ENCODE measurements at places on chromosomes 1 and 21.
A peak's percentile ranks its signal among the peaks of the same experiment; 100 is the strongest.

DNA sequence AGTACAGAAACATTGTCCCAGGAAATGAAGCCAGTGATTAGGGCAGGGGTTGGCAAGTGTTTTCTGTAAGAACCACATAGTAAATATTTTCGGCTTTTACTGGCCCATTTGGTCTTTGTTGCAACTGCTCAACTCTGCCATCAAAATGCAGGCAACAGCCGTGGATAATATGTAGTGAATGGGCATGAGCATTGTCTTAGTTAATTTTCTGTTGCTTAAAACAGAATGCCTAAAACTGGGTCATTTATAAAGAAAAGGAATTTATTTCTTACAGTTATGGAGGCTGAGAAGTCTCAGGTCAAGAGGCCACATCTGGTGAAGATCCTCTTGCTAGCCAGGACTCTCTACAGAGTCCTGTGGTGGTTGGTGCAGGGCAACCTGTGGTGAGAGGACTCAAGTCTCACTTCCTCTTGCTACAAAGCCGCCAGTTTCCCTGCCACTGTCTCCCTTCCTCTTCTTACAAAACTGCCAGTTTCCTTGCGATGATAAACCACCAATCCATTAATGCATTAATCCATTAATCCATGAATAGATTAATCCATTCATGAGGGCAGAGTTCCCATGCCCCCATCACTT is 166.4 kb downstream of the PSMG1 start:
- DNase-seq = no peak

GRCh38 chr1:227961651-227962466 is 14.1 kb upstream of the WNT9A start:
- DNase-seq = no peak

DNA sequence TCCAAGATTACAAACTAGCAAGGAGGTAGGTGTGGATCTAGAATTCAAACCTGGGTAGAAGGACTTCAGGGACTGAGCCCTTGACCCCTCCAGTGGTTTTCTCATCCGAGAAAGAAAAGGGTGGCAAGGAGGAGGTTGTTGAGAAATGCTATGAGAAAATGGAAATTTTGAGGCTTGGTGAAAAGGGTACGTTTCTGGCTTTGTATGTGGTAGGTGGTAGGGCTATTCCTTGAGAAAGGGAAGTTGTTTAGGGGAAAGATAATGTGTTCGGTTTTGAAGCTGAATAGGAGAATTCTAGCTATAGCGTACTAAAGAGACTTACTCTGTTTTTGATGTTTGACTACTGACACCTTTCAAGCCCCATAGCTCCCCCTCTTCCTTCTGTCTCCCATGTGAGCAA is 133.8 kb downstream of the CNIH3 start:
- no peak for DNase-seq

DNA sequence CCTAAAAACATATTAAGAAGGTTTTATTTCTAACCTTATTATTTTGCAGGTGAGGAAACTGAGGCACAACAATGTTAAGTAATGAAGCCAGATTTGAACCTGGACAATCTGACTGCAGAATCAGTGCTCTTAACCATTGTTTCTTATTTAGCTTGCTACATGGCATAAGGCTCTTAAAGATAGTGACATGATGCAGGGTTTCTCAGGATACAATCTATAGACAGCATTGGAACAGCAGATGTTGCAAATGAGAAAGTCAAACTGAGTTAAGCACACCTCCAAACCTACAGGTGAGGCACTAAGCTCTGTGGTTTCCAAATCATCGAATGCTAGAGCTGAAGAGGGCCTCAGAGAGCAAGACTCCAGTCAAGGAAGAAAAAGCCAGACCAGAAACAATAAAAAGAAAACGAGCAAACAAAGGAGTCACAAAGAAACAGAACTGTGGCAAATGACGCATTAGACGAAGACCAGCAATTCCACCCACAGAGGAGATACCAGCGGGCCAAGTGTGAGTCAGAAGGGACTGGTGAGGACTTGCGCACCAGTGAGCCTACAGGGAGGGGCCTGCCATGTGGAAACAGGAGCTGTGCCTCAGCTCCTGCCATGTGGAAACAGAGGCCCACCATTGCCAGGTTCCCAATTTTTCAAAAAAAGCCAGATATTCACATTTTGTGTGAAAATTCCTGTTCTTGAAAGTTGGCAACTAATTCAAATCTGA is 14.4 kb downstream of the CD58 start:
- DNase-seq = no peak

- no peak for DNase-seq
Observed at GRCh38 chr1:99672530-99673213, 26.8 kb downstream of the PALMD start.

GRCh38 chr1:233143241-233143640 is 152.3 kb downstream of the PCNX2 start:
- no peak for DNase-seq

DNA sequence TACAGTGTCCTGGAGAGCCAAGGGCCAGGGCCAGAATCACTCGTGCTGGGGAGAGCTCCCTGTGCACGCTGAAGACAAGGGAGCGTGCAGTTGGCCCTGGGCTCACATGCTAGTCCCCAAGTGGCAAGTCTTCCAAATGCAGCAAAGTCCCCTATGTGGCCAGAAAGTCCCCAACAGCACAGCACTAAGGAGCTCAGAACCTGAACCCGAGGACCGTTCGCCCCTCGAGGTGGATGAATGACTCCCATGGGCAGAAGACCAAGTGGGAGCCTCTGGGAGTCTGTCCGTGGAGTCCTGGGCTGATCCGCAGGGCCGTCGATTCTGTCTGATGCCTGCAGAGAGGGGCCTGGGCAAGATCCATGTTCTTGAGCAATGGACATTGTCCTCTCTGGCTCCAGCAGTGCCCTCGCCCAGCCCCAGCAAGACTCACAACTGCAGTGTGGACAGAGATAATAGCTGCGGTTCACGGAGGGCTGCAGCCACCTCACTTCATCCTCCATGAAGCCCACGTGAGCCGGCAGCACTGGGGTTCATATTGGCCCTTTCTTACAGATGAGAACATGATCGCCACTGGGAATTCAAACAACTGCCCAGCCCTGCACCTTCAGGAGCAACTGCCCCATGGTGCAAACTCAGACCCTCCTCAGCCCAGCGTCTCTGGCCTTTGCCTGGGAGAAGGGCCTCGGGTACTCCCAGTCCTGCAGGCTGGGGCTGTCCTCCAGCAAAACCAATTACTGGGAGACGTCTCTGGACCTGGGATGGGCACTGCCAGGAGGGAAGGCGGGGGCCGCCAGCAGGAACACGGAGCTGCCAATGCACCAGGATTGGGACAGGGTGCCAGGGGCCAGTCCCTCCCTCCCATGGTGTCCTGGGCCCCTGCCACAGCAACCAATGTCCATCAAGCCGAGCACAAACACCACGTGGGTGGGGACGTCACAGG is 243.7 kb downstream of the NPHP4 start:
- DNase-seq = no peak

DNA sequence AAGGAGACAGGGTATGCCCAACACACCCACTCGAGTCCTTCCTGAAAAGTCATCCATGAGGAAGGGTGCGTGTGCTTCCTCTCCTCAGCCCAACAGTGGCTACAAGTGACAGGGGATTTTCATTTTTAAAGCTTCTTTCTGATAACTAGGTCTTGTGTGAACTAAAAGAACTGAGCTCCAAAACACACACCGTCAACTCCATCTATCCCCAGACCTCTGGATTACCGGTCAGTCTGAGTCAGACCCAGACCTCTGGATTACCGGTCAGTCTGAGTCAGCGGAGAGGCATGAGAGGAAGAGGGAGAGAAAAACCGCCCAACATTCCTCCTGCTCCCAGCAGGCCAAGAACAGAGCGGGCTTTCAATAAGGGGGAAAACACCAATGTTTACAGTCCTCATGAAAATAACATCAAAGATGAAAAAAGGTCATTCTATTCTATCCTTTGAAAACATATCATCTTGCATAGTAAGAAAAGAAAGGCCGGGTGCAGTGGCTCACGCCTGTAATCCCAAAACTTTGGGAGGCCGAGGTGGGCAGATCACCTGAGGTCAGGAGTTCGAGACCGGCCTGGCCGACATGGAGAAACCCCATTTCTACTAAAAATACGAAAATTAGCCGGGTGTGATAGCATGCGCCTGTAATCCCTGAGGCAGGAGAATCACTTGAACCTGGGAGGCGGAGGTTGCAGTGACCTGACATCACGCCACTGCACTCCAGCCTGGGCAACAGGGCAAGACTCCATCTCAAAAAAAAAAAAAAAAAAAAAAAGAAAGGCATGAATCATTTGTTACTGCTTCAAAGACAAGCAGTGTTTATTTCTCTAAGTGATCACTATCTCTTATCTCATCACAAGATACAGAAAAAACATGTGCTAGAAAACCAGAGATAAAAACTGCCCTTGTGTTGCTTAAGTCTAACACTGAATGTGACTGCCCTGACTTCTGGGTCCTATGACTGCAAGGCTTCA is 3.4 kb downstream of the PTTG1IP start:
- DNase-seq = no peak

DNA sequence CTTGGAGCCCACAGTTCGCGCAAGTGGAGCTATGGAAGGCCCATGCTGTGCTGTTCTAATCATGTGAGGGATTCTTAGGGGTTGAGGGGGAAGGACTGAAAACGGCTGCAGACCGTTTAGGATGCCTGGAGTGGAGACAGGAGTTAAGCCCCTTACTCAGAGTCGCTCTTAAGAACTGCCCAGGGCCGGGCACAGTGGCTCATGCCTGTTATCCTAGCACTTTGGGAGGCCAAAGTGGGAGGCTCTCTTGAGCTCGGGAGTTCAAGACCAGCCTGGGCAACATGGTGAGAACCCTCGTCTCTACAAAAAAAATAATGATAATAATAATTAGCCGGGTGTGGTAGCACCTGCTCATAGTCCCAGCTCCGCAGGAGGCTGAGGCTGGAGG is 1.1 kb downstream of the ZNF672 start:
- no peak for DNase-seq

DNA sequence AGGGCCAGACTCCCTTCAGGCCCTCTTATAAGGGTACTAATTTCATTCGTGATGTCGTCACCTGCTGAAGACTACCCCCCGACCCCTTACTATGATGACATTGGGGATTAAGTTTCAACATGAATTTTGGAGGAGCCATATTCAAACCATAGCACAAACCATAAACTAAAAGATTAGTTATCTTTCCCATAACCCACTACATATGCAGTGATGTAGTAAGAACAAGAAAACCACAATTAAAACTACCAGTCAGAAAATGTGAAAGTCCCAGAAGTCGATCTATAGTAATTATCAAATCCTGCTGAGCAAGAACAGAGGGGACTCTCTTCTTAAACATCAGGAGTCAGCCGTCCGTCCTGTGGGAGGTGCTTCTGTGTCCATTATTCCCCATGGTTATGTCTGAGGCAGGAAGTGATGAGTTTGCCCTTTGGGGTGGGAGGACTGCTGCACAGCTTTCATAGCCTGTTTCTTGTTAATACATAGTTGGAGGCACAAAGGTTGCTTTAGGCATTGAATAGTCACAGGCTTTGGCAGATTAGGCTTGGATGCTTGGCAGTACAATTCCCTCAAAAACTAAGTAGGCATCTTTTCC is 35.9 kb upstream of the PTGFRN start:
- DNase-seq = no peak

GRCh38 chr1:23530747-23531561 is at the start of gene E2F2:
Gene E2F2, minus strand, starts transcription at chr1:23531233. Its CDS starts 440 bp downstream, at chr1:23530793.
- DNase-seq = peak; percentile 94

GRCh38 chr21:25062061-25062460 is 545.2 kb downstream of the MRPL39 start:
- DNase-seq = no peak

DNA sequence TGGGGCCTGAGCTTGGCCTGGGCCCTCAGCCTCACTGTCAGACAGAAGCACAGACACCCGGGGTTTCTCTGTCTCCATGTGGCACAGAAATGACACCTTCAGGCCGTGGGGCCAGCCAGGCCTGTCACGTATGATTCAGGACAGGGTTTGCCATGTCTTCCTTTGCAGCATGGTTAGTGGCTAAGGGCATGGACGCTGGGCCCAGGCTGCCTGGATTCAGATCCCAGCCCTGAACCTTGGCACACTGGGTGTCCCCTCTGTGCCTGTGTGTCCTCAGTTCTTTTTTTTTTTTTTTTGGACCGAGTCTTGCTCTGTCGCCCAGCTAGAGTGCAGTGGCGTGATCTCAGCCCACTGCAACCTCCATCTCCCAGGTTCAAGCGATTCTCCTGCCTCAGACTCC is 73.6 kb downstream of the SPSB1 start:
- DNase-seq = no peak

- DNase-seq = no peak
Observed at GRCh38 chr1:43781574-43781973, 74.2 kb downstream of the ST3GAL3 start.

DNA sequence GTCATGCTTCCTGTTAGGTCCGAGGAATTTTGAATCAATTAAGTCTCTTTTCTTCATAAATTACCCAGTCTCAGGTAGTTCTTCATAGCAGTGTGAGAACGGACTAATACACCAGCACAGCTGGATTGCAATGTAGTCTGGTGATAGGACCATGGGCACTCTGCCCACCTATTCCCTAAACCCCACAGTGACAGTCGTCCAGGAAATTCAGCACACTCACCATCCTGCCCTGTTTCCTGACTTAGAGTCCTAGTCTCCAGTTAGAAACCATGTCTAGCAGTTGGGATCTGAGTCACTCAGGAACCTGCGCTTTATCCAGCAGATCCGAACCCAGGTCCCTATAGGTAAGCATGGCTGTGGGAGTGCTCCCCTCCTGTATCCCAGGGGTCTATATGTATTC is 149.3 kb upstream of the TNR start:
- no peak for DNase-seq

- DNase-seq = no peak
Observed at GRCh38 chr1:167749741-167750140, 28.0 kb downstream of the MPZL1 start.

- DNase-seq = no peak
Observed at GRCh38 chr1:117656202-117656641, 50.4 kb downstream of the TENT5C start.

DNA sequence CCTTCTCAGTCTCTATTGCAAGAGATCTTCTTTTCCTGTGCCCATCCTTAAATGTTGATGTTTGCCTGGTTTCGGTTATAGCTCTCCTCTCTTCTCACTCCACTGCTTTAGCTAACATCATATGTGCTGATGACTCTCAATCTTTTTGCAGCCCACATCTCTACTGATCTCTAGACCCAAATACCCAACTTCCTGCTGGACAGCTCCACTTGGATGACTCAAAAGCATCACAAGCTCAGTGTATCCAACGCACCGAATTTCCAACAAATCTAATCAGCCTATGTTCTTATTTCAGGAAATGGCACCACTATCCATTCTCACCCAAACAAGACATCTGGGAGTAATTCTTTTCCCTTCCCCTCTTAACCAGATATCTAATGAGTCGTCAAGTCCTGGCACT is 79.1 kb upstream of the ARTN start:
- no peak for DNase-seq

GRCh38 chr1:246181241-246181640 is 325.8 kb downstream of the SMYD3 start:
- no peak for DNase-seq

- DNase-seq = no peak
Observed at GRCh38 chr1:27366411-27367159, at the start of gene MAP3K6. Gene MAP3K6, minus strand, starts transcription at chr1:27366961. Its CDS starts 364 bp downstream, at chr1:27366597.
